A549 (cell line): ENCODE measurements at places on chromosomes 1 and 21.

DNA sequence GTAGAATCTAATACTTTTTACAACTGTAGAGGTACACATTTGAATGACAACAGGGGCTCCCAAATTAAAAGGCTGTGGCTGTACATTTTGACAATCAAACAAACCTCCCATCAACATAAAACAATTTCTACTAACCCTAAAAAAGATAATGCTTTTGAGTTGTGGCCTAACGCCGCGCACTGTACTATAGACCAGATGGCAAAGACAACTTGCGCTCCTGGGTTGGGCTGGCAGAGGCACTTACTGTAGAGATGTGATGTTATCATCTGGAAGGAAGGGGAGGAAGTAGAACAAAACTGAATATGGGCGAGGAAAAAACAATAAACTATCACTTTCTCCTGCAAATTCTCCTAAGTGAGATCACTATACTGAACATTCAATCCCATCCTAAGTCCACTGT lies 26.1 kb downstream of the SPRTN start:
- DNase-seq = no peak

DNA sequence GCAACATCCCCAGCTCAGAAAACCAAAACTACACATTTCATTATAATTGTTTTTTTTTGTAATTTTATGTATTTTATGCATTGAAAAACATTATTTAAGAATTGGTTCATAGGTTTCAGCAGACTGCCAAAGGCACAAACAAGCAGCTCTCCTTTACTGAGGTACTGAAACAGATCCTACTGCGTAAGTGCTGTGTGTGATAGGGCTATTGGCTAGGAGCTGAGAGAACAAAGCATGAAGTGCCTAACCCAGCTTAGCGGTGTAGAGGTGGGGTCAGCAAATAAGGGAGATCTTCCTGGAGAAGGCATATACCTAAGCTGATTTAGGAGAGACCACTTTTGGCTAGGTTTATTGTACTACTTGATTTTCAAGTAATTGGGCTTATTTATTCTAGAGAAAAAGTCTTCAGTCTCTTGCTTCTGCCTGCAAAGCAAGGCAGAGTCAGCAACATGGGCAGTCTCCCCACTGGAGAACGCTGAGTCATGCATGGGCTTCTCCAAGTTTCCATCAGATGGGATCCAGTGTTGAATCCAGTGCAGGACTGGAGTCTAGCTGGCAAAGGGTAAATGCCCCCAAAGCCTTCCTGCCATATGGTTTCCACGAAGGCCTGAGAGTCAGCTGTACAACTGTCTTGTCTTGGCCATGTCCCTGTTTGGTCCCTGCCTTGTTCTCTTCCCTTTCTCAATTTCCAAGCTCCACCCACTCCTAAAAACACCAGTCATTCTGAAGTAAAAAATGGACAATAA lies 18.0 kb upstream of the YTHDF2 start:
- DNase-seq = no peak

- no peak for DNase-seq
Observed at GRCh38 chr1:77287535-77287934, 5.7 kb downstream of the AK5 start.

DNA sequence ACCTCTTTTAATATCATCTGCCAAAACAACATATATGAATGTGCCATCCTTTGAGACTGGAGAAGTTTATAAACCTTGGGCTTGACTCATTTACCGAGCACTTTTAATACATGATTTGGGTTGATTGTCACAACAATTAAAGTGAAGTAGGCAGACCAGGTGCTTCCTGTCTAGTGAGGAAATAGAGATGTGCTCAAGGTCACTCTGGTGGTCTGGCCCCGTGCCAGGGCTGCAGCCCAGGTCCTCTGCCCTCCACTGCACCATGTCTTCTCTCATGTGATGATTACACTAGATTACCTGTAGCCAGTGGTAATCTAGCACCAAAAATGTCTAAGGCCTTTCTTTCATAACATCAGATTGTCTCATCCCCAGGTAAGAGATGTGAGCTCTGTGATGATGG lies 61.8 kb upstream of the LAMC2 start:
- DNase-seq = no peak

GRCh38 chr1:174358786-174359453 lies 88.8 kb upstream of the GPR52 start:
- no peak for DNase-seq

- DNase-seq = no peak
Observed at GRCh38 chr1:204285436-204286305, 71.9 kb upstream of the GOLT1A start.

- no peak for DNase-seq
Observed at GRCh38 chr1:119186471-119186870, 46.0 kb upstream of the WARS2 start.

GRCh38 chr1:156677616-156678596 lies 699 bp upstream of the NES start:
- DNase-seq = peak; percentile 72

DNA sequence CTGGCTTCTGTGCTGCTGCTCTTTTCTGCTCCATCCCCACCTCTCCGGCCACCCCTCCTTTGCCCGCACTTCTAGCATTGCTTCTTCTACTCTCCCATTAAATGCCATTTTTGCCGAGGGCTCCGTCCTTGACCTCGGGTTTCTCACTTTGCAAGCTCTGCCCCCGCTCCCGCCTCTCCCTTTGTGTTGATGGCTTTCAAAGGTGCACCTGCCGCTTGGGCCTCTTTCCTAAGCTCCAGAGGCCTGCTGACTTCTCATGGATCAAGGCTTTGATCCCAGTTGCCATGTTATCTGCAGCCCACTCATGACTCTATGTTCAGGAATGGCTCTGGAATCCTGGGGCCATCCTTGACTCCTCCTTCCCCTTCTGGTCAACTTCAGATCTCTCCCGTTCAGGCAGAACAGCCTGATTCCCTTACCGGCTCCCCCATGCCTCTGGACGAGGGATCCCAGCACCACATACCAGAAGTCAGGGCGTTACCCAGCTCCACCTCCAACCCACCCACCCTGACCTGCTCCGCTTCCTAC lies 54.3 kb downstream of the TLR5 start:
- no peak for DNase-seq

DNA sequence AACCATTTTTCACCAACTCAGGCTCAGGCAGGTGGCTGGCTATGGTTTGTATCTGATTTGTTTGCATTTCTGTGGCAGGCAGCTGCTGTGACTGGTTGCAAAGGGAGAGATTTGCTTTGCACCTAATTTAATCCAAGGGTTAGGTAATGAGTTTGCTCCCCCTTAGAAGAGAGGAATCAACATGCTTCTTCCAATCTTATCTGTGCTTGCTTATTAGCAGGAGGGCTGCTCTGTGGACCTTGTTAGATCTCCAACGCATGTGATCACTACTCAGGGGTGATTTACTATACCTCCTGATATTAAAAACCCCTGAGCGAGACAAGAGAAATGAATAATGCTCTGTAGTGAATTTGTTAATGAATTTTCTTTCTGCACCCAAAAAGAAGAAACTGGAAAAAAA lies 20.5 kb downstream of the OLFML3 start:
- DNase-seq = no peak

DNA sequence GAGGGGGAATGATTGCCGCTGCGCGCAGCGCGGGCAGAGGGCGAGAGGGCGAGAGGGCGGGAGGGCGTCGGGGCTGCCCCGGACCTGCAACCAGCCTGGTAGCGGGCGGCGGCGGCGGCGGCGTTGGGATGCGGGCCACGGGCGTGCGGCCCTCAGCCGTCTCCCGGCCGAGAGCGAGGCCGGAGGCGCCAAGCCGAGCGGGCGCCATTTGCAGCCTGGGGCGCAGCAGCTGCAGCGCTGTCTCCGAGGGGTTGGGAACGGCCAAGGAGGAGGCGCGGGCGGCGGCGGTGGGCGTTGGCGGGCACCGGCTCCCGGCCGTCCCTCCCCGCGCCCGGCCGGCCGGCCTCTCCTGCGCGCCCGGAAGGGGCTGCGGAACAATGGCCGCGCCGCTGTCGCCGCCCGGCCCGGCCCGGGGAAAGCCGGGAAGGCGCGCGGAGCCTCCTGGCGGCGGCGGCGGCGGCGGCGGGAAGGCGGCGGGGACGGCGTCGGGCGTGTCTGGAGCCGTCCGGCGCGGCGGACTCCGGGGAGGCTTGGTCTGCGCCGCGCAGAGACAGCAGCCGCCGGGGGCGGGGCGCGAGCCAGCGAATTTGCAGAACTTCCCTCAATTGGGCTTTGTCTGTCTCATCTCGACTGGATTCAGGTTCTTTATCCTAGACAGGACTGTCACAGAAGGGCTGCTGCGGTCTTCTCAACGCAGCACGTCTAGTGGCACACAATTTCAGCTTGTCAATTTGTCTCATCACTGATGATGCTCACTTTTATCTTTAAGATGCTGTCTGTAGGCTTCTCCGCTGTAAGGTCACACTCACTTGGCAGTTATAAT lies 35.7 kb downstream of the ZBTB8B start:
- DNase-seq = peak; percentile 72

- no peak for DNase-seq
Observed at GRCh38 chr21:28953247-28953646, 39.4 kb downstream of the LTN1 start.

DNA sequence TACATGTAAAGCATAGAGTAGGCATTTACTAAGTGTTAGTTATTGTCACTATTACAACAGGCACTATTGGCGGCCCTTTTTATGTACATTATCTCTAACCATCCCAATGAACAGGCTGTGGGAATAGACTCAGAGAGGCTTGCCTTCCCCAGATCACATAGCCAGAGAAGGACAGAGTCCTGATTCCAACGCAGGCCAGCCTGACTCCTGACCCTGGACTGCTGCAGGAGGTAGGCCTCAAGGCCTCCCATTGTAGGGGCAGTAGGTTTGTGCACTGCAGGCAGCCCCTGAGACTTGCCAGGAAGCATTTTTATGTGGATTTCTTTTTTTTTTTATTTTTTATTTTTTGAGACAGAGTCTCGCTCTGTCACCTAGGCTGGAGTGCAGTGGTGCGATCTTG lies 6.4 kb upstream of the GFI1 start:
- DNase-seq = no peak

DNA sequence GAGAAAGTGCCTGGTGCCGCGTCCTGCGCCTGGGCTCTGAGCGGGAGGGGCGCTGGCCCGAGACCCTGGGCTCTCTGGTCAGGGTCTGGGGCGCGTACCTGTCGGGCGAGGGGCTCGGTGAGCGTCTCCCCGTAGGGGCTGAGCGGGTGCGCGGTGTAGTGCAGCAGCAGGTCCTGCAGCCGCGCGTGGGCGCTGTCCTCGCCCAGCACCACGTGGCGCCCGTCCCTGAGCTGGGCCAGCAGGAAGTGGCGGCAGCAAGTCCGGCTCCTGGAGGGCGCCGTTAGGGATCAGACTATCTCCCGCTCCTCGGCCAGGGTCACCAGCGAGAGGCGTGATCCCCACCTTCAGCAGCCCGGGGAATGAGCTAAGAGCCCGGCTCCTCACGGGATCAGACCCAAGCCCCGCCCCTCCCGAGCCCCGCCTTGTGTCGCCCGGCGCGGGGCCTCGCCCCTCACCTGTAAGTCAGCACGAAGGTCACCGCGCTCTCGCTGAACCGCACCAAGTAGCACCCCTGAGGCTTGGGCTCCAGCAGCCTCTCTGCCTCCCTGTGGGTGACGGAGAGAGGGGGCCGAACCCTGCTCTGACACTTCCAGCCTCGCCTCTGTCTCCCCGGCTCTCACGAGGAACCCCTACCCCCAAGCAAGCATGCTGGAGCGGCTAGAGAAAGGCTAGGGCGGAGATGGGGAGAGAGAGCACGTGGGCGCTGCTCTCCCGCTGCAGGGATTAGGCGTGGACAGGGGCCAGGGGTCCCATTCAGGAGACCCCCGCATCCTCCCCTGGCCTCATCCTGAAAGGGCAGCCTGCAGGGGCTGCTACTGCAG lies 2.7 kb downstream of the SH2D2A start:
- DNase-seq = peak; percentile 73

- DNase-seq = no peak
Observed at GRCh38 chr21:45496151-45496967, 45.9 kb downstream of the SLC19A1 start.

- DNase-seq = no peak
Observed at GRCh38 chr1:224245188-224245587, 62.1 kb downstream of the DEGS1 start.

DNA sequence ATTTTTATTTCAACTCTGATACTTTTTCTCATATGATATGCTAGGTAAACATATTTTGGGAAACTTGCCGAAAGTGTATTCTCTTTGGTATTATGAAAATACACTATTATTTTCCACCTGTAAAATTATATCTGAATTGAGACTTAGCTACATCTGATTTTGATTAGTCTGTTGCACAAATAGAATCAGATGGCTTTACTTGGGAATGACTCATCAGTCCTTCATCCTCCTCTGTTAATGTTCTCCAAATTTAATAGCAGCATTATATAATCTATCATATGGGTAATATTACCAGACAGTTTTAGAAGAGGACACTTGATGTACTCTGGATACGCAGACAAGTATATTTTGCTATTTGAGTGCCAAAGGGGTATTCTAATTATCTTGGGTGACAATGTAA lies 245.3 kb downstream of the CTH start:
- DNase-seq = no peak

DNA sequence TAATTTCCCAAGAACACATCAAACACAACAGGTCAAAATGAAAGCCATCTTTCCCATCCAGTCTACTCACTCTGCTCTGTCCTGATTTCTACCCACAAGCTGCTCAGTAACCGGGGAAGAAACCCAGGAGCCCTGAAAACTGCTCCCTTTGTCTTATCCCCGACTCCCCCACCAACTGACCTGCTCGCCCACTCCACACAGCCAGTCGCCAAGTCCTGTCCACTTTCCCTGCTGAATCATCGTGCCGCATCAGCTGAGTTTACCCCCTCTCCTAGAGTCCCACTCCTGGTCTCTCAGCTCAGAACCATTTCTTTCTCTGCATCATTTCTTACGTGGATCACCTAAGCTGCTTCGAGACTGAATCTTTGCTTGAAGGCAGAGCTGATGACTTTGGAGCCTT lies 11.2 kb upstream of the RCAN1 start:
- no peak for DNase-seq

DNA sequence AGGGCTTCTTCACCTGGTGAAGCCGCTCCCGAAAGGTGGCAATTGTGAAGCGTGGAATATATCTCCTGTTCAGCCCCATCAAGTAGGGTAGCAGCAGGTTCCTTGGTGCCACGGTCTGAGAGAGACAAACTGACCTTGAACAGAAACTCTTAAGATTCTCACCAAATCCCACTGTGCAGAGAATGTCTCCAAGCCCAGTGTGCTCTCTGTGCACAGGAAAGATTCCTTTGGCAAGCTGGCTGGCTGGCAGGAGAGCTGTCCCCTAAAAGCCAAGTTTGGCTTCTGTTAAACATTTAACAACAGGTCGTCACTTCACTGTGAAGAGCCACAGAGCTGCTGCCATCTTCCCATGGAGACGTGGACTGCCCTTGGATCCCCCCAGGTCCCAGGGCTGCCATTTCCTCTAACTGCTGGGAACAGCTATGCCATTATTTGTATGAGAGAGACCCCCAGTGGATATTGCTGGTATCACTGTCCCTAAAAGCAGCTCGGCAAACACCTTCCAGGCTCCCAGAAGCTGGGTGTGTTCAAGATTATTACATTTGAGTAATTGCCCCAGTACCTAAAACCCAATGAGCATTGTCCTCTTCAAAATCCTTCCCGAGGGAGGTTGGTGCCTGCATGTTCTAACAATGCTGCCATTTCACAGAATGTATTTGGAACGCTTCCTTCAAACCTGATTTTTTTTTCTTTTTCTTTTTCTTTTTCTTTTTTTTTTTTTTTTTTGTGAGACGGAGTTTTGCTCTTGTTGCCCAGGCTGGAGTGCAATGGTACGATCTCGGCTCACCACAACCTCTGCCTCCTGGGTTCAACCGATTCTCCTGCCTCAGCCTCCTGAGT lies 71.8 kb downstream of the CD58 start:
- peak; percentile 41 for DNase-seq

GRCh38 chr1:21820597-21821232 lies 8.7 kb downstream of the LDLRAD2 start:
- DNase-seq = no peak

- no peak for DNase-seq
Observed at GRCh38 chr1:30103708-30104411, 619.5 kb downstream of the MATN1 start.
